Activated CD4-positive, alpha-beta T cell treated with anti-CD3 and anti-CD28 coated beads for 36 hours (primary cell): ENCODE measurements at places on chromosomes 2 and 18.
A peak's percentile ranks its signal among the peaks of the same experiment; 100 is the strongest.

GRCh38 chr18:49819823-49820671, 6.7 kb upstream of the ACAA2 start:
- H3K4me1 ChIP-seq: peaks cover 60% of the 10 kb centered on the region
- DNase-seq: peak; percentile 57
- no peak overlapping the region for H3K4me3 ChIP-seq
- peak overlapping the region; percentile 79 for H3K27ac ChIP-seq
- peaks cover 8% of the 10 kb centered on the region for H3K36me3 ChIP-seq
- H3K27me3 ChIP-seq: no peaks in the 10 kb centered on the region

DNA sequence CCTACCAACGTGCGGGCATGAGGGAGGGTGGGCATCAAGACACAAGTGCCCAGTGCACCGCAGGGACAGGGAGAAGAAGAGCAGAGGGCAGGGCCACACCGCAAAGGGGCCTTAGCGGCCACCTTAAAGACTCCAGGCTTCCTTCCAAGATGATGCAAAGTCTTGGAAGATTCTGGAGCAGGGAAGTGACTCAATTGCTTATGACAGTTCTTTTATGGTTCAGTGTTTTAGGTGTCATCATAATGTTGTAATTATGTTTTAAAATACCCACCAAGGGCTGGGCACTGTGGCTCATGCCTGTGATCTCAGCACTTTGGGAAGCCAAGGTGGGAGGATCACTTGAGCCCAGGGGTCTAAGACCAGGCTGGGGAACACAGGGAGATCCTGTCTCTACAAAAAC, 44.5 kb upstream of the SEMA4C start:
- DNase-seq: no peak
- H3K36me3 ChIP-seq: peaks cover 15% of the 10 kb centered on the region
- H3K27ac ChIP-seq: peak overlapping the region; percentile 84
- H3K4me3 ChIP-seq: peak overlapping the region; percentile 31
- peaks cover 52% of the 10 kb centered on the region for H3K4me1 ChIP-seq
- H3K27me3 ChIP-seq: no peaks in the 10 kb centered on the region

- no peak for DNase-seq
- peak overlapping the region; percentile 70 for H3K27ac ChIP-seq
Measured at GRCh38 chr2:8522687-8523086, 159.2 kb upstream of the ID2 start.

DNA sequence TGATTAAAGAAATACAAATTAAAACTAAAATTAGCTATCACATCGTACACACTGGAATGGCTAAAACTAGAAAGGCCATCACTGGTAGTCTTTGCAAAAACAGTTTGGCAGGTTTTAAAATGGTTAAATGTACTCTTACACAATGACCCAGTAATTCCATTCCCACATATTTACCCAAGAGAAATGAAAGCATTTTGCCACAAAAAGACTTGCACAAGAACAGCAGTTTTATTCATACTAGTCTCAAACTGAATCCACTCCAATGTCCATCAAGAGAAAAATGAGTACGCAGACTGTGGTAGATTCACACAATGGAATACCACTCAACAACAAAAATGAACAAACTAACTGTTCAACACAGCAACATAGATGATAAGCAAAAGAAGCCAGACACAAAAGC, 29.1 kb downstream of the SP140L start:
- H3K27me3 ChIP-seq: no peaks in the 10 kb centered on the region
- H3K4me1 ChIP-seq: peaks cover 14% of the 10 kb centered on the region
- H3K36me3 ChIP-seq: peaks cover 39% of the 10 kb centered on the region
- no peak overlapping the region for H3K4me3 ChIP-seq
- no peak overlapping the region for H3K27ac ChIP-seq

DNA sequence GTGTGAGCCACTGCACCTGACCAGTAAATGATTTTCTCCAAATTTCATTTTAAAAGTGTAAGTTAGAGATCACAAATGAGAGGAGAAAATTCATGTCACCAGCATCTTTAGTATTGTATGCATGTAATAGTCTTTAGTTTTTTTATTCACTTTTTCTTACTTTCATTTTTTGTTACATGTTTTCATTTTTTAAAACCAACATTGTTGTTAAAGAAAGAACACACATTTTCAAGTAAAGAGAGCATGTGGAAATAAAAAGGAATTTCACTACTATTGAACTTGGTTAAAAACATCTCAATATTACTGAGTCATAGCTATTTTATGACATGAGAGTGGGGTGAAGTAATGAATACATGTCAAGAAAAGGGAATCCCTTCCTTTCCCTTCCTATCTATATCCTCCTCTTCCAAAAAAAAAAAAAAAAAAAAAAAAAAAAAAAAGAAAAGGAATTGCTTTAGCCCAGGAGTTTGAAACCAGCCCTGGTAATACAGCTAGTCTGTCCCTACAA, 29.1 kb upstream of the PMAIP1 start:
- no peaks in the 10 kb centered on the region for H3K36me3 ChIP-seq
- no peak overlapping the region for H3K4me3 ChIP-seq
- H3K4me1 ChIP-seq: peaks cover under 1% of the 10 kb centered on the region
- no peak overlapping the region for H3K27ac ChIP-seq
- H3K27me3 ChIP-seq: no peaks in the 10 kb centered on the region

DNA sequence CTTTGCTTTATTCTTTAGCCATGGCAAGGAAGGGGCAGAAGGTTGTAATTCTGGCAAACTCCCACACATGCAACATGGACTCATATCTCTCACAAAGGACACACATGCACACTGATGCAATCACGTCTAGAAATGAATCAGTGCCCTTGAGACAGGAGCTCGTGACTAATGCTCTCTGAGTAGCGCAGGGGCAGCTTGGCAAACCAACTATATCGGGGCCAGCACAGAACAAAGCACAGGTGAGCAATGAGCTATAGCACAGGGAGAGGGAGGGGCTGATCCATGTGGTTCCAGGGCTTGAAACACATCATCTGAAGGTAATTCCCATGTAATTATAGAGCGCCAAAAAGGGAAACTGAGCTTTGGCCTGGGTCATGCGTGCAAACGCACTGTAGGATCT, 165.2 kb upstream of the KLF7 start:
- peak overlapping the region; percentile 94 for H3K27ac ChIP-seq
- peak; percentile 86 for DNase-seq

- H3K4me1 ChIP-seq: peaks cover 8% of the 10 kb centered on the region
- H3K4me3 ChIP-seq: no peak overlapping the region
- DNase-seq: no peak
Measured at GRCh38 chr18:54242327-54242726, 17.9 kb upstream of the MBD2 start.

- no peaks in the 10 kb centered on the region for H3K36me3 ChIP-seq
- DNase-seq: no peak
- no peak overlapping the region for H3K27ac ChIP-seq
- peaks cover 11% of the 10 kb centered on the region for H3K4me1 ChIP-seq
Measured at GRCh38 chr2:98805412-98806171, 74.7 kb upstream of the MGAT4A start.

DNA sequence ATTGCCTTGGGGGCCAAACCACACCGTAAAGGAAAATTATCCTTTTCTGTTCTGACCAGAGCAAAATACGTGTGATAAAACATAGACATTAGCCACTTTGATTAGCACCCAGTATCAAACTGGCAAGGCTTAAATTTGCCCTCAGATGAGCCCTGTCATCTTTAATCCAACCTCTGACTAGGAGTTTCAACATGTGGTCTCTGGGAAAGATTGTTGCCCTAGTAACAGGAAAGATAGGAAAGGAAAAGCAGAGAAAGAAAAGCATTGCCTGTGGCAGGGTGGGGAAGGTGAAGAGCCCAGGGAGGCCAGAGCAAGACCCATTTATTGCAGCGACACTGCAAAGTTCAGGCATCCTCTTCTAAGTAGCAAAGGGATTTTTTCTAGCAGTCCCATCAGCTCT, 181.5 kb upstream of the SCN7A start:
- H3K4me1 ChIP-seq: no peaks in the 10 kb centered on the region
- no peak overlapping the region for H3K4me3 ChIP-seq
- H3K27me3 ChIP-seq: no peaks in the 10 kb centered on the region
- H3K36me3 ChIP-seq: no peaks in the 10 kb centered on the region

DNA sequence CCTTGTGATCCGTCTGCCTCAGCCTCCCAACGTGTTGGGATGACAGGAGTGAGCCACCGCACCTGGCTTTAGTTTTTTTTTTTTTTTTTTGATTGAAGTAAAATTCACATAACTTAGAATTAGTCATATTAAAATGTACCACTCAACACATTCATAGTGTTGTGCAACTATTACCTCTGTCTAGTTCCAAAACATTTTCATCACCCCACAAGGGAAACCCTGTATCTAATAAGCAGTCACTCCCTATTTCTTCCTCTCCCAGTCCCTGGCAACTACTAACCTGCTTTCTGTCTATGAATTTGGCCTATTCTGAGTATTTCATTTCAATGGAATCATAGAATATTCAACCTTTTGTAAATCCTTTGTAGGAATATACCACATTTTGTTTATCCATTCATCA, 123.9 kb upstream of the FAM117B start:
- H3K36me3 ChIP-seq: peaks cover 2% of the 10 kb centered on the region
- no peak overlapping the region for H3K27ac ChIP-seq

DNA sequence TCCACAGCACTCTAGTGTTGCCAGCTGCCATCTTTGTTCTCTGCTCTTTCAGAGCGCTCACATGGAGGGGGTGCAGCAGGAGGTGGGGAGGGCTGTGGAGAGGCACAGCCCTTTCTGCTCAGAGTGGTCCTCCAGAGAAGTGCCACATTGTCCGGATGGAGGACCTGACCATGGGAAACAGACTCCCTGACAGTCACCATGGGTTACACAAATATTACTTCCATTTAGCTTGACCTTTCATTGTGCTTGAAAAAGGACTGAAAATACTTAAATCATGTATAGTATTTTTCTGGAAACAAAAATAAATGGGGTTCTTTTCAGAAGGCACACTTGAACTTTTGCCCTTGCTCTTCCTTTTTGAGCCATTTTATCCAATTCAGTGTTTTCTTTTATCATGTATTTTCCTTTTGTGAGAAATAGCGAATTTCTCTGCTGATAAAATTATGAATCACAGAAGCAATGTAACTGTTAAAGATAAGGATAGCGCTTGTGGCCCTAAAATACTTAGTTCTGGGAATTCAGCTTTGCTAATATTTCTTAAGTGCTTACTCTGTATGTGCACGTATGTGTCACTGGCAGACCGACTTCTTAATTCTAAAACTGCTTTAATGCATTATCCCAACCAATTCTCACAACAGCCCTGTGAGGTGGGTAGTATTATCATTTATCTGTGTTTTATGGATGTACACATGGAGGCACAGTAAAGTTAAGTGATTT, 34.2 kb downstream of the SPATS2L start:
- peaks cover 4% of the 10 kb centered on the region for H3K4me1 ChIP-seq
- no peaks in the 10 kb centered on the region for H3K27me3 ChIP-seq
- H3K27ac ChIP-seq: no peak overlapping the region

DNA sequence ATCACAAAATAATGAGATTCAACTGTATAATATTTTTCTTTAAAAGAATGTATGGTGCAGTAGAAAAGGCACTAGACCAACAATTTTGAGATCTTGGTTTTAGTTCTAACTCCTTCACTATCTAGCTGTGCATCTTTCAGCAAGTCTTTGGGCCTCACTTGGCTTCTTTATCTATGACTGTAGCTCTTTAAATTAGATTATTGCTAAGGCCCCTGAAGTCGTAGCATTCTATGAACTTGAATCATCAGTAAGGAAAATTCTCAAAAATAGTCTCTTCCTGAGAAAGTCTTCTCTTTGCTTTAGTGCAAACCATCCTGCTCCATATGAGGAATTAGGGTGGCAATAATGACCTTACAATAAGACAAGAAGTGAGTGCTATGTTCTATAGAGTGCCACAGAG, 140.4 kb downstream of the FTCDNL1 start:
- no peaks in the 10 kb centered on the region for H3K4me1 ChIP-seq
- no peak overlapping the region for H3K4me3 ChIP-seq
- DNase-seq: no peak
- no peak overlapping the region for H3K27ac ChIP-seq

DNA sequence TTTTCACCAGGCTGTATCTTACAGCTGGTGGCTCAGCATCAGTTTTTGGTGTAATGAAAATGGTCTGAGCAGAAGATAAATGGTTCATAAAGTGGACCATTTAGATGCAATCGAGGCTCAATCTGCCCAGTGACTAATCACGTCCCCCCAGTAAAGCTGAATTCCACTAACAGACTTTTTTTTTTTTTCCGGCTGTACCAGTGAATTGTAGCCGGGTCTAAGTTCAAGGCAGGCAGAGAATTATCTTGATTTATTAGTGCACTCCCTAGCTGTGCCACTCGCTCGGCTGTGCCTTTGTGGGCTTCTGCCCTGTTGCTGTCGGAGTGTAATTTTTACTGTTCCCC, 215.1 kb upstream of the POU3F3 start:
- no peaks in the 10 kb centered on the region for H3K4me1 ChIP-seq
- no peaks in the 10 kb centered on the region for H3K27me3 ChIP-seq

- H3K4me1 ChIP-seq: no peaks in the 10 kb centered on the region
- DNase-seq: no peak
- H3K36me3 ChIP-seq: no peaks in the 10 kb centered on the region
- no peak overlapping the region for H3K4me3 ChIP-seq
- no peak overlapping the region for H3K27ac ChIP-seq
Measured at GRCh38 chr2:3076848-3077642, 300.6 kb downstream of the EIPR1 start.

DNA sequence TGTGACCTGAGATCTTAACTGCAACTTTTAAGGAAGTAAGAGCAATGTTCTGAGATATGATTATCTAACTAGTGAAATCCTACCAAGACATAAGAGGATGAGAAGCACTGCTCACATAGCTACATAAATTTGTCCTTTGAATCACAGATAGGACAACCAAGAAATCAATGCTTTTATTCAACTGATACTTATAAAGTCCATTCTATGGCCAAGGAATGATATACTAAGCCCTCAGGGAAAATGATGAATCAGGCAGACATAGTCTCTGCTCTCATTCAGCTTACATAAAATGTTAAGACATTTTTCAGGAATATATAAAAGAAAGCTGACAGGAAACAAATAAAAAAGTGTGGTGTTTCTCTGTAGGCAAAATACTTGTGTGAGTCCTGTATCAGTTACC, 39.1 kb downstream of the PGAP1 start:
- peaks cover 38% of the 10 kb centered on the region for H3K36me3 ChIP-seq
- DNase-seq: no peak
- H3K27ac ChIP-seq: no peak overlapping the region
- no peak overlapping the region for H3K4me3 ChIP-seq
- H3K27me3 ChIP-seq: no peaks in the 10 kb centered on the region

- H3K4me1 ChIP-seq: peaks cover 4% of the 10 kb centered on the region
- peaks cover 10% of the 10 kb centered on the region for H3K27me3 ChIP-seq
- peak; percentile 79 for DNase-seq
- H3K4me3 ChIP-seq: no peak overlapping the region
Measured at GRCh38 chr2:175203621-175204496, 22.3 kb upstream of the ATP5MC3 start.

- DNase-seq: no peak
- H3K4me3 ChIP-seq: no peak overlapping the region
- H3K36me3 ChIP-seq: no peaks in the 10 kb centered on the region
- H3K27me3 ChIP-seq: peaks cover 20% of the 10 kb centered on the region
- no peak overlapping the region for H3K27ac ChIP-seq
Measured at GRCh38 chr18:9740071-9740470, 32.0 kb downstream of the RAB31 start.

DNA sequence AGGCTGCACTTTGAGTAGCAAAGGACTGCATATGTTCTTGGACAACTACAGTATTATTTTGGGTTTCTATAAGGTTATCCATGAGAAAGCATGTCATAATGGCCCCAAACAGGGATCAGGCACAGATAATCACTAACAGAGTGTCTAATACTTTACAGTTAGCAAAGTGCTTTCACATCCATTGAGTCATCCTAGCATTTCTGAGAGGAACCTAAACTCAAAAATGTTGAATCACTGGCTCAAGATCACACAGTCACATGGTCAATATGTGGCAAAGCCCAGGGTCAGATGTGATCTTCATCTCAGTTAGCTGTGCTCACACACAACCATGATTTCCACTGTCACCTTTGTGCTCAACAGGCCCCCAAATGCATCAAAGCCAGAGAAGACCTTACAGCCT, 156.1 kb upstream of the VRK2 start:
- H3K4me3 ChIP-seq: no peak overlapping the region
- no peak overlapping the region for H3K27ac ChIP-seq
- peaks cover 3% of the 10 kb centered on the region for H3K27me3 ChIP-seq
- DNase-seq: no peak
- peaks cover 4% of the 10 kb centered on the region for H3K4me1 ChIP-seq
- no peaks in the 10 kb centered on the region for H3K36me3 ChIP-seq
